Neural progenitor cell (in vitro differentiated cells): ENCODE measurements at places on chromosomes 4 and X. TPM values are rescaled to one million over a fixed set of nuclear protein-coding genes. Genes with fewer than 3 reads are reported as not detected.
A peak's percentile ranks its signal among the peaks of the same experiment; 100 is the strongest.

The EGF gene
- 6.2 and 6.6 TPM in 2 replicates for total RNA-seq

The ARX gene
- 5.3 and 9.0 TPM in 2 replicates for total RNA-seq

The DMRTC1 gene
- not detected in 2 replicates for total RNA-seq

The COX18 gene
- 20.3 and 30.4 TPM in 2 replicates for total RNA-seq

The EMCN gene
- total RNA-seq, result not detected in 2 replicates

The KCNE5 gene
- 1.3 and 1.6 TPM in 2 replicates for total RNA-seq

The COX7B2 gene
- total RNA-seq, result not detected in 2 replicates

The GPR119 gene
- not detected in 2 replicates for total RNA-seq

The ARSJ gene
- 0.25 and 0.28 TPM in 2 replicates for total RNA-seq

The SLC2A9 gene
- total RNA-seq, result not detected in 2 replicates

The MAPK10 gene
- 357 and 383 TPM in 2 replicates for total RNA-seq

The REST gene
- 72.0 and 87.3 TPM in 2 replicates for total RNA-seq

The PABPC5 gene
- 5.0 and 5.2 TPM in 2 replicates for total RNA-seq

The CFAP47 gene
- total RNA-seq, result 0.13 and 0.15 TPM in 2 replicates

The TGIF2LX gene
- total RNA-seq, result not detected in 2 replicates

DNA sequence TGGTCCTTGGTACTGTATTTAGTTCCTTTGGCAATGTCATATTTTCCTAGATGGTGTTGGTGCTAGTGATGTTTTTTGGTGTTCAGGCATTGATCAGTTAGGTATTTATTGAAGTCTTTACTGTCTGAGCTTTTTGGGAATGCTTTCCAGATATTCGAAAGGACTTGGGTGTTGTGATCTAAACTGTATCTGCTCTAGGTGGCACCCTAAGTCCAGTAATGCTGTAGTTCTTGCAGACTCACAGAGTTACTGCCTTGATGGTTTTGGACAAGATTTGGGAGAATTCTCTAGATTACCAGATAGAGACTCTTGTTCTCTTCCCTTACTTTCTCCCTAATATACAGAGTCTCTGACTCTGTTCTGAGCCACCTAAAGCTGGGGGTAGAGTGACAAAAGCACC is 513.6 kb upstream of the PITX2 start:
- H3K27ac ChIP-seq, result no peak overlapping the region
- no peak overlapping the region for H3K4me3 ChIP-seq
- no peaks in the 10 kb centered on the region for H3K27me3 ChIP-seq
- peak; percentile 30 for DNase-seq
- no peaks in the 10 kb centered on the region for H3K36me3 ChIP-seq
- no peaks in the 10 kb centered on the region for H3K4me1 ChIP-seq

DNA sequence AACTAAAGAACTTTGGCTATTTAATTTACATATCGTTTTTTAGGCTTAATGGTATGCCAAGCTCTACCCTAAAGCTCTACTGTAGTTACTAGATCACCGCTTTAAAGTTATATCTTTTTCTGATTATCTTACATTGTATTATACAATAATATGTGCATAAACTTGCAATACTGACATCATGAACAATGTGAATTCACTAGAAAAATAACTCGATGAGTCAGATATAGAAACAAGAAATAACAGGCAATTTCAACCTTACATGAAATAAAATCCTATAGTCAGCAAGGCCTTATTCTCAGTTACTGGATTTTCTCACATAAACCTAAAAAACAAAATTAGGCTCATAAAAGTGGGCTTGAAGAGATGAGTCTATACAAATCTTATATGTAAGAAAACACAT is 32.5 kb downstream of the PDGFC start:
- DNase-seq, result no peak
- H3K27ac ChIP-seq, result no peak overlapping the region
- no peaks in the 10 kb centered on the region for H3K27me3 ChIP-seq
- H3K4me1 ChIP-seq, result peaks cover 9% of the 10 kb centered on the region
- H3K36me3 ChIP-seq, result no peaks in the 10 kb centered on the region

GRCh38 chrX:96689991-96690390 is 5.3 kb downstream of the DIAPH2 start:
- H3K27ac ChIP-seq, result no peak overlapping the region
- H3K4me3 ChIP-seq, result no peak overlapping the region
- no peak for DNase-seq
- no peaks in the 10 kb centered on the region for H3K27me3 ChIP-seq

DNA sequence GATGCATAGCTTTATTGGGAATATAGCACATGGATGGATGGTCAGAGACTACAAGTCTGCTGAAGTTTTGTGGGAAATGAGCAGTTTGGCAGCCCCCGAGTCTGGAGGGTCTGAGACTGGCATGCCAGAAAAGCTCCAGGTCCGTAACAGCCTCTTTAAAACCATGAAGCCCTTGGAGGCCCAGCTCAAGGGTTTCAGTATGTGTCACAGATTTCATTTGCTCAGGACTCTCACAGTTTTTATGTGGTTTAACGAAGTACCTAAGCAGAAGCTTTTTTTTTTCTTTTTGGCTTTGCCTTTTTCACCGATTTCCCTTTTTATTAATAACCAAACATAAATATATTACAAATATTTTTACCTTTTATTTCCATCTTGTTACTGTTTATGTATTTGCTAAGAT is 30.6 kb upstream of the TMEM184C start:
- H3K4me1 ChIP-seq, result peaks cover 16% of the 10 kb centered on the region
- no peak for DNase-seq
- H3K27ac ChIP-seq, result no peak overlapping the region
- H3K27me3 ChIP-seq, result no peaks in the 10 kb centered on the region
- no peaks in the 10 kb centered on the region for H3K36me3 ChIP-seq
- H3K4me3 ChIP-seq, result no peak overlapping the region

- H3K4me3 ChIP-seq, result no peak overlapping the region
- H3K4me1 ChIP-seq, result no peaks in the 10 kb centered on the region
- no peak for DNase-seq
- H3K27ac ChIP-seq, result no peak overlapping the region
These were observed 427.4 kb upstream of the DIPK2B start for GRCh38 chrX:45628041-45628440.

- H3K27me3 ChIP-seq, result no peaks in the 10 kb centered on the region
- no peak overlapping the region for H3K4me3 ChIP-seq
- no peak overlapping the region for H3K27ac ChIP-seq
These were observed 60.4 kb downstream of the NRK start for GRCh38 chrX:105882581-105883275.

DNA sequence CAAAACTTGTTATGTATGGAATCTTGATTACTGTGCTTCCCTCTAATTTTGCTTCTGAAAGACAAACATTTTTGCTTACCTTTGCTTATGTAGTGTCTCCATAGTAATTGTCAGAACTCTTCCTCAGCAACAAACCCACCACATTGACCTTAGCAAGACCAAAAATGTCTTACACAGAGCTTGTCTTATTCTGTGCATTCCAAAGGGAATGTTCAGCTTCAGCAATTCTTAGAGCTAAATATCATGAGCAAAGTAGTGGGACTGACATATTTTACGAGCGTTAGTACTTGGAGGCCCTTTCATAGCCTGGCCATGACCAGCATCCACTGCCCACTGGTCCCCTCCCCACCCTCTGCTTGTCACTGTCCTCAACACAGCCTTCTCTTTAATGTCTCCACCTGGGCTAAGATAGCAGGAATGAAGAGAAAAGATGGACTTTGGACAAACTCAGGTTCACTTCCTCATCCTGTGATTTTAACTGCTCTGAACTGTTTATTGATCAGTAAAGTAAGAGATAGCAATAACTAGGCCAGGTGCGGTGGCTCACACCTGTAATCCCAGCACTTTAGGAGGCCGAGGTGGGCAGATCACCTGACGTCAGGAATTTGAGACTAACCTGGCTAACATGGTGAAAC is 15.5 kb upstream of the SH3D19 start:
- H3K4me1 ChIP-seq, result peaks cover 1% of the 10 kb centered on the region
- H3K4me3 ChIP-seq, result no peak overlapping the region
- no peaks in the 10 kb centered on the region for H3K36me3 ChIP-seq
- no peak for DNase-seq

GRCh38 chrX:148681605-148682004 is 181.2 kb downstream of the AFF2 start:
- H3K4me1 ChIP-seq, result no peaks in the 10 kb centered on the region
- H3K4me3 ChIP-seq, result no peak overlapping the region
- DNase-seq, result no peak
- H3K27me3 ChIP-seq, result no peaks in the 10 kb centered on the region
- H3K27ac ChIP-seq, result no peak overlapping the region

GRCh38 chr4:76665153-76665552 is 230.1 kb downstream of the SHROOM3 start:
- H3K36me3 ChIP-seq, result no peaks in the 10 kb centered on the region
- H3K4me3 ChIP-seq, result no peak overlapping the region
- H3K4me1 ChIP-seq, result no peaks in the 10 kb centered on the region
- H3K27ac ChIP-seq, result no peak overlapping the region
- no peak for DNase-seq
- no peaks in the 10 kb centered on the region for H3K27me3 ChIP-seq

- peaks cover 29% of the 10 kb centered on the region for H3K4me1 ChIP-seq
- no peaks in the 10 kb centered on the region for H3K36me3 ChIP-seq
- peak; percentile 46 for DNase-seq
- H3K4me3 ChIP-seq, result peak within 1 kb of the TSS; percentile 16
- no peak within 1 kb of the TSS for H3K27ac ChIP-seq
- H3K27me3 ChIP-seq, result no peaks in the 10 kb centered on the region
These were observed at the start of gene SERTM2 for GRCh38 chrX:111511477-111511876. Gene SERTM2 (plus strand): TSS chrX:111511645. CDS start chrX:111518858, 7,213 bp downstream.

GRCh38 chr4:167100120-167100519 is 134.2 kb downstream of the SPOCK3 start:
- no peaks in the 10 kb centered on the region for H3K27me3 ChIP-seq
- no peak overlapping the region for H3K4me3 ChIP-seq
- DNase-seq, result peak; percentile 26
- no peaks in the 10 kb centered on the region for H3K4me1 ChIP-seq
- H3K27ac ChIP-seq, result no peak overlapping the region

DNA sequence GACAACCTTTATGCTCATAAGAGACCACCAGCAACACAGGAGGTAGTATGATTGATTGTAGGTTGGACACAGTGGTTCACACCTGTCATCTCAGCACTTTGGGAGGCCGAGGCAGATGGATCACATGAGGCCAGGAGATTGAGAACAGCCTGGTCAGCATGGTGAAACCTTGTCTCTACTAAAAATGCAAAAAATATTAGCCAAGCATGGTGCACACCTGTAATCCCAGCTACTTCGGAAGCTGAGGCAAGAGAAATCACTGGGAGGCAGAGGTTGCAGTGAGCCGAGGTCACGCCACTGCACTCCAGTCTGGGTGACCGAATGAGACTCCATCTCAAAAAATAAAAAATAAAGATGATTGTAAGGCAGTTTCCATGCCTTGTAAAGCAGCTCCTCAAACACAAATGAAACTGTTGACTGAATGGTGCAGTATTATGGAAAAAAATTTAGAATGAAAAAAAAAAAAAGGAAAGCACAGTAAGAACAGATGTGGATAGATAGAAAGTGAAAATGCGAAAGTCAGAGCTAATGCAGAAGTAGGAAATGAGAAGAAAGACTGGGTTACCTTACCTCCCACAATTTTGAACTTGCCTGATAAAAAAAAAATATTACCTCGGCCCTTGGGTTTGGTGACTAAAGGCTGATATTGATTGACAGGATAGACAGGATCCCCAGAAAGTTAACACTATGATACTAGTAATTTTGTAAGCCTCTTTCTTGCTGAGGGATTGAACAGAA is 249.2 kb upstream of the TRAM1L1 start:
- no peak overlapping the region for H3K27ac ChIP-seq
- H3K36me3 ChIP-seq, result no peaks in the 10 kb centered on the region
- DNase-seq, result no peak
- no peaks in the 10 kb centered on the region for H3K27me3 ChIP-seq
- no peaks in the 10 kb centered on the region for H3K4me1 ChIP-seq

DNA sequence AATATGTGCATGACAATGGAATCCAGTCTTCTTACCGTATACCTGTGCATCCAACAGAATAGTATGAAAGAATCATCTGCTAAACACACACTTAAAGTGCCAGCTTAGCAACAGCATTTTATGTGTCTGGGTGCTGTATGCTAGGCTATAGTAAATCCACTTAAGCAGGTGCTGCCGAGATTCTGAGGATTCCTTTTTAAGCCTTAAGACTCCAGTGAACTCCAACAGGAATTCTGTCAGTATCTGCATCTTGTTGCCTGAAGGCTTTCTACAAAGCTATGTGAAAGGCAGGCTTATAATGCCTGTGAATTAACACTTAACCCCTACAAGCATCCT is 1076.4 kb upstream of the PABPC4L start:
- H3K27ac ChIP-seq, result no peak overlapping the region
- H3K36me3 ChIP-seq, result no peaks in the 10 kb centered on the region
- peaks cover 4% of the 10 kb centered on the region for H3K4me1 ChIP-seq
- H3K4me3 ChIP-seq, result no peak overlapping the region
- no peaks in the 10 kb centered on the region for H3K27me3 ChIP-seq

DNA sequence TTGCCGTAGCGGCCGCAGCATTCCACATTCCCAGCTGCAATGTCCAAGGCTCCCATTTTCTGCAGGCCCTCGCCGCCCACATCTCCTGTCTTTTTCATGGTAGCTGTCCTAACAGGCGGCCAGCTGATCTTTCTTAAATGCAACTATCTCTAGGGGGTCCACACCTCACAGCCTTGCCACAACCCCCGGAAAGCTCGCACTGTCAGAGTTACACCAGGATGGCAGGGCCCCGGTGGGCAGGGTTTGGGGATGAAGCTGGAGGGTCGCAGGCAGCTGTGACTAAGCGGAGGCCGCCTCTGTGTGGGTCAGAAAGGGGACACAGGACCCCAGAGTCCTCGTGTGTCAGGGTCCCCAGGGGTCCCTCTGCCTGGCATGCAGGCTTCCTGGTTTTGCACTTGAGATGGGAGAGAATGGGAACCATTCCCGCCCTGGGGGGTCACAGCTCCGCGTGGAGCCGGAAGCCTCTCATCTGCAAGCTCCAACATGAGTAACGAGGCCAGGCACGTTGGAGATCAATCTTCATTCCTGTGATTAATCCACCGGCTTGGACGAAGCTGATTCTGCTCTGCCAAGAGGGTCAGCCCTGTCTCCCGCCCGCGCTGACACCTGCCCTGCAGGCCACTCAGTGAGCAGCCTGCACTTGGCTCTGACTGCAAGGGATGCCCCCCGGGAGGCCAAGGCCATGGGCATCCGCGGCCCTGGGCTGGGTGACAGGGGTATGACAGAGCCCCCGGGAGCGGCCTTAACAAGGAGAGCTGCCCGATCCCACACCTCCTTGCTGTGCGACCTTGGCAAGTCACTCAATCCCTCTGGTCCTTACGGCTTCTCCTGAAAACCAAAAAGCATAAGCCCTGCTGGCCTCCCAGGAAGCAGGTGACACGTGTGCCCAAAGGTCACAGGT is 97.9 kb downstream of the ADRA2C start:
- H3K4me3 ChIP-seq, result no peak overlapping the region
- H3K4me1 ChIP-seq, result peaks cover 20% of the 10 kb centered on the region
- H3K27me3 ChIP-seq, result peaks cover 16% of the 10 kb centered on the region
- no peak overlapping the region for H3K27ac ChIP-seq

- H3K36me3 ChIP-seq, result no peaks in the 10 kb centered on the region
- no peak for DNase-seq
- H3K4me1 ChIP-seq, result peaks cover 11% of the 10 kb centered on the region
- no peak overlapping the region for H3K4me3 ChIP-seq
- no peak overlapping the region for H3K27ac ChIP-seq
These were observed 105.5 kb downstream of the PRRG1 start for GRCh38 chrX:37454537-37455285.

GRCh38 chr4:76585897-76586360 is 150.9 kb downstream of the SHROOM3 start:
- peak; percentile 91 for DNase-seq
- no peaks in the 10 kb centered on the region for H3K27me3 ChIP-seq
- H3K36me3 ChIP-seq, result no peaks in the 10 kb centered on the region
- peak overlapping the region; percentile 45 for H3K4me3 ChIP-seq
